Naive thymus-derived CD4-positive, alpha-beta T cell (primary cell): ENCODE measurements at places on chromosomes 2 and 18. TPM values are rescaled to one million over a fixed set of nuclear protein-coding genes. Genes with fewer than 3 reads are reported as not detected.

FBXO15 gene
- 4.8 TPM for total RNA-seq

TUBB8B gene
- not detected in 2 replicates for total RNA-seq

VWC2L gene
- not detected in 2 replicates for total RNA-seq

PIEZO2 gene
- total RNA-seq: not detected

SATB2 gene
- total RNA-seq: not detected

PROKR1 gene
- total RNA-seq: not detected

LYG1 gene
- 3.0 TPM for total RNA-seq

SDC1 gene
- total RNA-seq: 0.37 TPM

RAB27B gene
- 1.5 TPM for total RNA-seq

LYG2 gene
- not detected in 2 replicates for total RNA-seq

TEKT4 gene
- not detected for total RNA-seq

MAP3K19 gene
- not detected for total RNA-seq

CDK5R2 gene
- total RNA-seq: not detected in 2 replicates

RALBP1 gene
- 47.8 TPM for total RNA-seq

HSBP1L1 gene
- total RNA-seq: 41.7 TPM

PSMA8 gene
- 0.19 TPM for total RNA-seq

SF3B6 gene
- 42.4 TPM for total RNA-seq

FSHR gene
- total RNA-seq: not detected in 2 replicates

SULT6B1 gene
- total RNA-seq: not detected

SERPINB4 gene
- total RNA-seq: not detected

CHRNG gene
- total RNA-seq: not detected

NLRC4 gene
- total RNA-seq: 0.27 TPM

RBFA gene
- total RNA-seq: 23.5 TPM

TMEM247 gene
- not detected for total RNA-seq

BCL11A gene
- 26.2 TPM for total RNA-seq

IL1RL1 gene
- not detected for total RNA-seq

RGPD3 gene
- 0.32 TPM for total RNA-seq

ABCG8 gene
- total RNA-seq: not detected

TLX2 gene
- not detected for total RNA-seq

ANO7 gene
- 0.46 TPM for total RNA-seq

AQP4 gene
- total RNA-seq: not detected

ERBB4 gene
- not detected for total RNA-seq

PLGLB2 gene
- total RNA-seq: 4.2 TPM

SFXN5 gene
- total RNA-seq: 12.0 TPM

FAM237A gene
- total RNA-seq: not detected in 2 replicates

CENPA gene
- total RNA-seq: 0.73 TPM

DPP10 gene
- total RNA-seq: not detected in 2 replicates

SH3RF3 gene
- total RNA-seq: 0.19 and 0.28 TPM in 2 replicates

ANKRD30BL gene
- total RNA-seq: not detected

RAB6C gene
- not detected for total RNA-seq

CIB4 gene
- total RNA-seq: not detected

SERPINB2 gene
- 3.6 TPM for total RNA-seq

CMPK2 gene
- 5.9 TPM for total RNA-seq

AGXT gene
- total RNA-seq: not detected

DOK6 gene
- total RNA-seq: not detected

GPR45 gene
- not detected for total RNA-seq

AMER3 gene
- not detected for total RNA-seq

FRZB gene
- total RNA-seq: not detected

MPP4 gene
- total RNA-seq: not detected

ALPP gene
- total RNA-seq: 0.24 TPM

REG1B gene
- total RNA-seq: not detected

TCF23 gene
- total RNA-seq: not detected

CERKL gene
- total RNA-seq: not detected

ACTG2 gene
- total RNA-seq: not detected

EVA1A gene
- not detected in 2 replicates for total RNA-seq

GNLY gene
- 780 TPM for total RNA-seq
